Body of pancreas (tissue), 4 donors: ENCODE measurements at places on chromosomes 3 and 15. TPM values are rescaled to one million over a fixed set of nuclear protein-coding genes. Genes with fewer than 3 reads are reported as not detected.

GRCh38 chr3:197224034-197224444 lies 74.4 kb downstream of the DLG1 start:
- no peak for DNase-seq

- no peak for DNase-seq
Observed at GRCh38 chr3:111326144-111326995, 215.6 kb upstream of the CD96 start.

Gene CCDC80
- total RNA-seq, result 17.4 TPM

Gene CAMK2N2
- total RNA-seq, result 1.6 TPM
